Suppressor macrophage treated with lipopolysaccharide for 1 hour (primary cell): ENCODE measurements at places on chromosomes 11 and 22.
A peak's percentile ranks its signal among the peaks of the same experiment; 100 is the strongest.

DNA sequence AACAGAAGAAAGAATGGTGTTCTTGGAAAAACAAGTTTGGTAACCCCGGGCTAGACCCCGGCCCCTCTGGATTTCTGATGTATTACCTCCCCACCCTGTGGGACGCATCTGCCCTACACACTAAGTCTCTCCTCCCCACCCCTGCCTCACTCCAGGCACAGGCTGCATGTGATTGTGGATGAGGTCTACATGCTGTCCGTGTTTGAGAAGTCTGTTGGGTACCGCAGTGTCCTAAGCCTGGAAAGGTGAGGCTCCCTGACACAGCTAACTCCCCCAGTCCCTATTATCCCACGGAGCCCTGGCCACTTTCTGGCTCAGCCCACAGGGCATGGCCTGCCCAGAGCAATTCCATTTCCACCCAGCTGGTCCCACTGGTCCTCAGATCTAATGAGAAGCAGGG is 13.3 kb downstream of the ACCS start:
- DNase-seq = no peak

DNA sequence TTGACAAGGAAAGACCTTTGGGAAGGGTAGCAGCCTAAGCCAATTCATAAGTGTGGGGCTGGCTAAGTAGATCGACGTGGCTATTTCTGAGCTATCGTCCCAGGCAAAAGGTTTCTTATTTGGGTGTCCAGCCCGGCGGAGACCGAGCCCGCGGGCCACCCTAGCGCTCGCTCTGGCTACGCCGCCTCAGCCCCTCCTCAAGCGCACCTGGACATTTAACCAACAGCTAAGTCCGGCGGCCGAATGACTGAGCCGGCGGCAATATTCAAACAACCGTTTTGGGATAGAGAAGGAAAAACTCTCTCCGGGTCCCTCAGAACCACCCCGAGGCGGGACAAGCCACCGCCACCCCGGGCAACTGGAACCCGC is 457 bp downstream of the RNF141 start:
- no peak for DNase-seq

DNA sequence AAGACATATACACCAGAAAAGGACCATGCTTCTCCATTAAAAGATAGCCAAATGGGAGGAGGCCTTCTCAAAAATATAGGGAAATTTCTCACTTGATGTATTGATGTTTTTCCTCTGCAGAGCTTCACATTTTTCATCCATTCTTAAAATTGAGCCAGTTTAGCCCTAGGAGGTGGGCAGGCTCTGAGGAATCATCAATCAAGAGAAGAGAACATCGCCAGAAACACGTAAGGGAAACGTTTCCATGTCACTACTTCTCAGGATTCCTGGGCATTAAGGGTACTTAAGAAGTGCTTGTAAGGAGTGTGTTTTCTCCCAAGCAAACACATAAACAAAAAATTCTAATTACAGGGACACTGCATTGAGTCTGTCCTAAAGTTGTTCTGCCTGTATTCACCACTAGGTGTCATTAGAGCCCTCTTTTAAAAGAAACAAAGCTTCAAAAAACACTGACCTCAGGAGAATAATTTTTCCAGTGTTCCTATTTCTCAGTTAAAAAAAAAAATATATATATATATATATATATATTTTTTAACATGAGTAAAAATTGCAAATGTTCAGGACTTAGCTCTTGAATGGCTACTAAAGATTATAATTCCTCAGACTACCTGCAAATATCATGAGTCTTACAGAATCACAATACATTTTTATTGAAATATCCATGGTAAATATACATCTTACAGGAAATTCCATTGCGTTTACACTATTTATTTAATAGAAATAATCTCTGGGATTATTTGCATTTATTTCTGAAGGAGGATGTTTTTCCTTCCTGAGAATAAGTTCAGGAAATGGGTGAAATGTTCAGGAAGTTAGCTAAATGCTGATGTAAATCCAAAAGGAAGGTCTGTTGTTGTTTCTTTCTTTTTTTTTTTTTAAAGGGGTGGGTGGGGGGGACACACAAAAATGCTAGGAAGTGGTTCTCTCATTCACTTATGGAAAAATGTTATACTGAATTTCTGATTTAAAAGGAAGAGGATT is 16.0 kb downstream of the FZD4 start:
- DNase-seq = peak; percentile 69

DNA sequence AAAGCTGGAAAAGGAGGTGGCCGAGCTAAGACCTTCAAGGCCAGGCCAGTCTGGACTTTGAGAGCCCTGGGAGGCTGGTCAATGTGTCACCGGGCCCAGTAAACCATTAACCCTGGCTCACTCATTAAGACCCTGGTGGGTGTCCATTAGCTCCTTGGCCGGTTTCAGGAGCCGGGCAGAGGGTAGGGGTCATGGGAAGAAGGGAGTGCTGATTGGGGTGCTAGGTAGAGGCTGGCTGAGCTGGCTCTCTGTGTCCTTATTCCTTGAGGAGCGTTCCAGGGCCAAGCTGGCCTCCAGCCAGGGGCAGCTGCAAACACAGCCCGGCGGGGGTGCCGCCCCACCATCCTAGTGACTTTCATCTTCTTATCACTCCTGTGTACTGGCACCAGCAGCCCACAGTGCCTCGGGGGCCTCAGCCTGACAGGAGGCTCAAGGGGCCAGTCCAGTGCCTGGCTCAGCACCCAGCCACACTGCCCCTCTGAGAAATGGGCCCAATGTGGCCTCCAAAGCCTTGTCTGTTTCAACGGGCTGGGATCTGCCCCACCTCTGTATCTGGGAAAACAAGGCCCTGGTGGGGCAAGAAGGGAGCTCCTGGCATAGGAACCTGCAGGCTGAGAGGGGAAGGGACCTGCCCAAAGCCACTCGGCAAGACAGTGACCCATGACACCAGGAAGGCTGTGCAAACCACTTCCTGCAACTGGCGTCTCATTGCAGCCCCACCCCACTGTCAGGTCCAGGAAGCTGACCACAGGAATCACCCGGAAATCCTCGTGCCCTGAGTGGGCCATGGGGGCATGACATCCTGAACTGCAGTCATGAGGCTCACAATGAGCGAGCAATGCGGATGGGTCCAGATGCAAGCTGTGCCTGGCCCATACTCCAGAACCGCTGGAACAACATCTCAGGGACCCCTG is 15.1 kb upstream of the RGL4 start:
- peak; percentile 43 for DNase-seq

- peak; percentile 92 for DNase-seq
Measured at GRCh38 chr11:57456960-57457642, 3.2 kb upstream of the RTN4RL2 start.
